ENCODE measurements at places on chromosomes 11 and 22. TPM values are rescaled to one million over a fixed set of nuclear protein-coding genes. Genes with fewer than 3 reads are reported as not detected.
A peak's percentile ranks its signal among the peaks of the same experiment; 100 is the strongest.

GRCh38 chr11:68579455-68579854 lies 104.9 kb upstream of the GAL start:
- ATAC-seq, result no peak

DNA sequence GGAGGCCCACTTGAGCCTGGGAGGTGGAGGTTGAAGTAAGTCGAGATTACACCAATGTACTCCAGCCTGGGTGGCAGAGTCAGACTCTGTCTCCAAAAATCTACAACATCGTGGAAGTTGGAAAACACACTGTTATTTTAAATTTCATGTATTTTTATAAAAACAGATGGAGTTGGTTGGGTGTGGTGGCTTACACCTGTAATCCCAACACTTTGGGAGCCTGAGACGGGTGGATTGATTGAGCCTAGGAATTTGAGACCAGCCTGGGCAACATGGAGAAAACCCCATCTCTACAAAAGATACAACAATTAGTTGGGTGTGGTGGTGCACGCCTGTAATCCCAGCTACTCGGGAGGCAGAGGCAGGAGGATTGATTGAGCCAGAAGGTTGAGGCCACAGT lies 52.0 kb upstream of the CLTCL1 start:
- ATAC-seq, result no peak

DNA sequence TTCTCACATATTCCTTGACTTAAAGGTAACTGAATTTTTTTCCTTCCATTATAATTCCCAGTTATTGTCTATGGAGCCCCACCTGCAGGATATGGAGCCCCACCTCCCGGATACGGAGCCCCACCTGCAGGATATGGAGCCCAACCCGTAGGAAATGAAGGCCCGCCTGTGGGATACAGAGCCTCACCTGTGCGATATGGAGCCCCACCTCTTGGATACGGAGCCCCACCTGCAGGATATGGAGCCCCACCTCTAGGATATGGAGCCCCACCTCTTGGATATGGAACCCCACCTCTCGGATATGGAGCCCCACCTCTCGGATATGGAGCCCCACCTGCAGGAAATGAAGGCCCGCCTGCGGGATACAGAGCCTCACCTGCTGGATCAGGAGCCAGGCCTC lies 28.1 kb downstream of the WBP2NL start:
- ATAC-seq, result no peak

- ATAC-seq, result no peak
These were observed 239.7 kb downstream of the BRD1 start for GRCh38 chr22:49587987-49588386.

DNA sequence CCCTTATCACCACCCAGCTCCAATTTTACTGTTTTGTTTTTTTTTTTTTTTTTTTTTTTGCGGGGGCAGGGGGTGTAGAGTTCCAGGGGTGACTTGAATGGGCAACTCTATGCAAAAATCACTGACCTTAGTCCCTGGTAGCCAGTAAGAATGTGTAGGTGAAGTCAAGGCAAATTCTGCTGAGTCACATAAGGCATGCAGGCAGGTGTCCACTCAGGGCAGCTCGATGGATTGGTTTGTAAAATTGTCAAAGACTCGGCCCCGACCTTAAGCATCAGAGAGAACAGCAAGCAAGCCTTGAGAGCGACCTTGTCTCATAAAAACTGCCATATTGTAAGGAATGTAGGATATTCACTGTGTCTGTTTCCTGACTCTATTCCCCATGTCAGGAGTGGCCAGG lies 151.3 kb upstream of the SEZ6L start:
- no peak for ATAC-seq

DNA sequence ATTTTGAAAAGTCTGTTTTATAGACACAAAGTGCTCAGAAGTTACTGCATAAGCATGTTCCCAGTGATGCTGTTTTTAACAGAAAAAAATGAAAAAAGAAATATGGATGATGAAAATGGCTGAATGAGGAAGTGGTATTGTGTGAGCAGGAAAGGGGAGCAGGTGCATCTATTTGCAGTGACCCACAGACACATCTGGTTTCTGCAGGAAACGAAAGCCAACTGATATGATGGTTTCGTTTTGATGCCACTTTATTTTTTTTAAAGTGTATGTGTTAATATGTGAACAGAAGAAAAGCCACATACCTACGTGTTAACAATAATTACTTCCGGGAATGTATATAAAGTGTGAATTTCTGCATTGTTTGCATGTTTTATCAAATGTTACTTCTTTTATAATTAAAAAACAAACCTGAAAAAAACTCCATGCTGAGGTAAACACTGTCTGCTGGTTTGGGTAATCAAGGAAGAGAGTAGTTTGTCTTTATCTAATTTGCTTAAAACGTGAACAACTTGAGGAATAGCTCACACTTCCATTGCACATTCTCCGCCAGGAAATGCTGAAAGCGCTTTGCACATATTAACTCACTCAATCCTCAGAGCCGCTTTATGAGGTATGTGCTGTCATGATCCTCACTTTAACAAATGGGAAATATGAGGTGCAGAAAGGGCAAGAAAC lies 1335.9 kb downstream of the TBC1D22A start:
- peak; percentile 88 for ATAC-seq

- peak; percentile 99 for ATAC-seq
These were observed 6.6 kb upstream of the PTS start for GRCh38 chr11:112219476-112220232.

DNA sequence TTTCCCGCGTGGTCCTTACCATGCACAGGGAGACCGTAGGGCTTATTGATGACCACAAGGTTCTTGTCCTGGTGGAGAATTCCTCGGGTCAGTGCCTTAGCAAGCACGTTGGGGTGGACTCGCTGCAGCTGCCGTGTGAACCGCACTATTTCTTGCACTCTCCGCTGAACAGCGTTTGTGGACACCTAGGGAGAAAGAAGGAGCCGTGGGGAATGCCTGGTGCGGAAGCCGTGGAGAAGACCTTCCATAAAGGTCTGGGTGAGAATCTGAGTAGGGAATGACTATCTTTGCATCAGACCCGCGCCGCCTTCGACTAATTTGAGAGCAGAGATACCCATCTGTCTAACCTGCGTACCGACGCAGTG lies 597 bp downstream of the RPUSD4 start:
- ATAC-seq, result no peak

DNA sequence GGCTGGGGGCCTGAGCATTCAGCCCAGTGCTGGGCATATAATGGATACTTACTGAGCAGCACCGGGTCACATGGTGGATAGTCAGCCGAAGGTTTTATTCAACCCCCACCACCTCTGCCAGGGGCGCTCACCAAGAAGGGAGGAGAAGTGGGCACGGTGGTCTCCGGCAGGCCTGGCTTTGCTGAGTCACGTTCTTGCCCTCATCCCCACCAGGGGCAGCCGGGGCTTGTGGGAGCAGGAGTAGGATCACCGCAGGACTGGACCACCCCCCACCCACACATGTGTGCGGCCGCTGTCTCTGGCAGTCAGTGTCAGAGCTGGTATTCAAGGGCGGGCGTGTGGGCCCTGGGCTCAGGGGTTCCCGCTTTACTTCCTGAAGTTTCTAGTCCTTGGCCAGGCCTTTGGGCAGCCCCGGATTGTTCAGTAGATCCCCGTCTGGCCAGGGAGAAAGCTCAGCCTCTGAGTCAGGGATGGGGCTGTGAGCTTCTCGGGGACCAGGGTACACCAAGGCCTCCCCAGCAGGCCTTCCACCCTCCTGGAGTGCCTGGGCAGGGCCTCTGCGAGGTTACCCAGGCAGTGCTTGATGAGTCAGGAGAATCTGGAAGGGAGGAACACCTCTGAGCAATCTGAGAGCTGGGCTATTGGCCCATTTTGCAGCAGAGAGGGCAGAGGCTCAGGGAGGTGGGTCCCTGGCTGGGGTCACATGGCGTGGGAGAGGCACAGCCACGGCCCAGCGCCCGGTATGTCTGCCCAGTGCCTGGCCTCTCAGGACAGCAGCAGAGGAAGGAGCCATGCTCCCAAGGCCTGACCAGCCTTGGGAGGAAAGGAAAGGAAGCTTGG lies 60.6 kb downstream of the RTL6 start:
- ATAC-seq, result no peak

- no peak for ATAC-seq
These were observed 424.5 kb downstream of the OPCML start for GRCh38 chr11:133107763-133108162.

DNA sequence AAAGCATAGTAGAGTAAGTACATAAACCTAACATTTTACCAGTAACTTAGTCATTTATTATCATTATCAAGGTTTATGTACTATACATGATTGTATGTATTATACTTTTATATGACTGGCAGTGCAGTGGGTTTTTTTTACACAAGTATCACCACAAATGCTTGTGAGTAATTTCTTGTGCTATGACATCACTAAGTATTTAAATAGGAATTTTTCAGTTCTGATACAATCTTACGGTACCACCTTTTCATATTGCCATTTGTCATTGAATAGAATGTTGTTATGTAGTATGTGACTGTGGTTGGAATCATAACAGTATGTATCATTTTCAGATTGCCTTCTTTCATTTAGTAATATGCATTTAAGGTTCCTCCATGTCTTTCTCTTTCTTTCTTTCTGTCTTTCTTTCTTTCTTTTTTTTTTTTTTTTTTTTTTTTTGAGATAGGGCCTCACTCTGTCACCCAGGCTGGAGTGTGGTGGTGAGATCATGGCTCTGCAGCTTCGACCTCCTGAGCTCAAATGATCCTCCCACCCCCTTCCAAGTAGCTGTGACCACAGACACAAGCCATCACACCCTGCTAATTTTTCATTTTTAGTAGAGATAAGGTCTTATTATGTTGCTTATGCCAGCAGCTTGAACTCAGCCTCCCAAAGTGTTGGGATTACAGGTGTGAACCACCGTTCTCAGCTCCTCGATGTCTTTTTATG lies 18.6 kb downstream of the ATM start:
- peak; percentile 79 for ATAC-seq

DNA sequence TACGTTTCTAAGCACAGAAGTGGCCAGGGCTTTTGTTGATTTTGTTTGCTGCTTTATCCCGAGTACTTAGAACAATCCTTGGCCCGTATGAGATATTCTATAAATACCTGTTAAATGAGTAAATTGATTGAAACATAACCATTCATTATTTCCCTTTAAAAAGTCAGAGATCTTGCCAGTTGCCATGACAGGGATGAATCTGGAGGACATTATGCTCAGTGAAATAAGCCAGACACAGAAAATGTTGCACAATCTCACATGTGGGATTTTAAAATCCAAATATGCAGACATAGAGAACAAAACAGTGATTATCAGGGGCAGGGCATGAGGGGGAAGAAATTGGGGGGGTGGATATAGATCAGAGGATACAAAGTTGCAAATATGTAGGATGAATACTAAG lies 1240.1 kb downstream of the LRRC4C start:
- no peak for ATAC-seq

DNA sequence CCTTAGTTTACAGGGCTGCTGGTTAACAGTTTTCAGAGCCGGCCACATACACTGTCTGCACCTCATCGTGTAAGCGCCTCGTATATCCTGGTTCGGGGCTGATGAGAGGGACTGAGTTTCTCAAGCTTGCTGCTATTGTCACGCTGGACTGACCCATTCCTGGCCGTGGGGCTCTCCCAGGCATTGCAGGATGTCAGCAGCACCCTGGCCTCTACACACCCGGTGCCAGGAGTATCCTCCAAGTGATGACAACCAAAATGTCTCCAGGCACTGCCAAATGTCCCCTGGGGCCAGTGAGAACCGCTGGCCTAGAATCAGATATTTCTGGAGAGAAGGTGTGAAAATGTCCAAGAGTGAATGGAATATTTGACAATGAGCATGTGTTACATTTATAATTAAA lies 82.8 kb downstream of the ST3GAL4 start:
- ATAC-seq, result no peak

DNA sequence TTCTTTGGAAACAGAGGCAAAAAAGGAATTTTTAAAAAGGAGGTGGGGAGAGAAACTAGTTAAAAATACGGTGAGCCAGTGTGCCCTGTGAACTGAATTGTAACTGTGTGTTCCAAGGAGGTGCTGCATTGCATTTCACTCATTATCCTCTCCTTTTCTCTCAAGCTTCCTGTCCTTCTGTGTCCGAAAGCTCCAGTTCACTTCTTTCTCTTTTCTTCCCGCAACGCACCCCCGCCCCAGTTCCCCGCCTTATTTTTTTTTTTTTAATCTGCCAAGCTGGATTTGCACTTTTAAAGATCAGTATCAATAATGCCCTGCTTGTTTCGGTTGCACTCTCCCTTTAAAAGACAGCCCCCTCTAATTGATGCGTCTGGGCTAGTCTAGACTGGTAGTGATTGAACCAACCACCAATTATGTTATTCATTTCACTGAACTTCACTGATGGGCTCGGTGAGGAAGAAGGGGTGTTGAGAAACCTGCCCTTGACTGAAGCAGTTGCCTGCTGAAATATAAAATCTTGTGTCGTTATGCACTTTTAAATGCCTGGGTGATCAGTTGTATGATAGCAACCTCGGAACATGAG lies 18.5 kb downstream of the BLID start:
- ATAC-seq, result no peak

DNA sequence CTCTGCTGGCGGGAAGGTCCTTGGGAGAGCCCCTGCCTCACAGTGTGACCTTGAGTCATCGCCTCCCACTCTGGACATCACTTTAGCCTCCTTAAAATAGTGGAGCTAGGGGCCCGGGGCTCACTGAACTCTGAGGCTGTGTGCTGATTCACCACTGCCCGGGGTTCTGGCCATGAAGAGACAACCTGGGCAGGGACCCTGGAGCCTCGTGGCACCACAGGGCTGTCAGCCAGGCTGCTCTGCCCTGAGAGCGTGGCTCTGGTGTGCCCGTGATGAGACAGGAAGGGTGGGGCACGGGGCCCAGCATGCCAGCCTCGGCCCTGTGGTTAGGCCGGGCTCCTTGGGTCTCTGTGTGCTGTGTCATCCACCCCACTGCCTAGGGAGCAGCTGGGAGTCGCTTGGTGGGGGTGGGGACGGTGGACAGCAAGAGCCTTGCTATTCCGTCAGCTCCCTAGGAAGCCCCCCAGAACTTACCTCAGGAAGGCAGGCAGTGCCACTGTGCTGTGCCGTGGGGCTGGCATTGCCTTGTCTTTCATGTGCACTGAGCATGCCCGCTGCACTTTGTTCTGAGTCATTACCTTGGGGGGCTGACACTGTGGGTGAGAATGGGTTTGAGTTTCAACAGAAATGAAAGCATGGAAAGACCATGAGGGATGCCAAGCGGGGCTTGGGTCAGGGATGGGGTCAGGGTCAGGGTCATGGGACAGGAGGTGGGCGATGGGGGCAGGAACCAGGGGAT lies 31.7 kb downstream of the TPCN2 start:
- peak; percentile 80 for ATAC-seq

CEND1 gene
- 1.2 TPM for total RNA-seq

GPR83 gene
- 0.30 TPM for total RNA-seq

ASRGL1 gene
- total RNA-seq, result 2.2 TPM

KRTAP5-1 gene
- total RNA-seq, result not detected

GGTLC2 gene
- total RNA-seq, result not detected

LAMTOR1 gene
- total RNA-seq, result 53.4 TPM

LSP1 gene
- 328 TPM for total RNA-seq

GRM5 gene
- total RNA-seq, result not detected

NEFH gene
- total RNA-seq, result 1.3 TPM

DDI1 gene
- total RNA-seq, result not detected
